Activated naive CD4-positive, alpha-beta T cell treated with anti-CD3 and anti-CD28 coated beads for 36 hours (primary cell): ENCODE measurements at places on chromosomes 2 and 18. TPM values are rescaled to one million over a fixed set of nuclear protein-coding genes. Genes with fewer than 3 reads are reported as not detected.

DNA sequence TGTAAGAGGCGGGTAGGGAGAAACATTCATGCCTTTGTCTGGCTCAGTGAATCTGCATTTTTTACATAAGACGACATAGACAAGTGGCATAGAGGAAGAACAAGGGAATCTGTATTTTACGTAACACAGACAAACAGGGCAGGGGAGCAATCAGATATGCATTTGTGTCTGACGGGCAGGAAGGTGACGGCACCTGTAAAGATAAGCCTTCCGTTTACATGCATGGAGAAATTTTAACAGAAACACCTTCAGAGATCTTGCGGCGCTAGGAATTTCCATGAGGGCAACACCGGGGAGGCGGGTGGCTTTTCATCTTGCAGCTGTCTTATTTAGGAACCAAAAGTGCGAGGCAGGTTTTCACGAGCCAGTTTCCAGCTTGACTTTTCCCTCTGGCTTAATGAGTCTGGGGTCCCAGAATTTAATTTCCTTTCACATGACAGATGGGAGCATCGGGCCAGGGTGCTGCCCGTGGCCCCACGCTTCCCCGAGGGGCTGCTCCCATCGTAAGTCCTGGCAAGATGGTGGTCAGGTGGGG, 42.6 kb downstream of the RTP5 start:
- no peak for DNase-seq
- no peak overlapping the region for H3K27ac ChIP-seq
- peaks cover 14% of the 10 kb centered on the region for H3K36me3 ChIP-seq
- H3K27me3 ChIP-seq: no peaks in the 10 kb centered on the region

DNA sequence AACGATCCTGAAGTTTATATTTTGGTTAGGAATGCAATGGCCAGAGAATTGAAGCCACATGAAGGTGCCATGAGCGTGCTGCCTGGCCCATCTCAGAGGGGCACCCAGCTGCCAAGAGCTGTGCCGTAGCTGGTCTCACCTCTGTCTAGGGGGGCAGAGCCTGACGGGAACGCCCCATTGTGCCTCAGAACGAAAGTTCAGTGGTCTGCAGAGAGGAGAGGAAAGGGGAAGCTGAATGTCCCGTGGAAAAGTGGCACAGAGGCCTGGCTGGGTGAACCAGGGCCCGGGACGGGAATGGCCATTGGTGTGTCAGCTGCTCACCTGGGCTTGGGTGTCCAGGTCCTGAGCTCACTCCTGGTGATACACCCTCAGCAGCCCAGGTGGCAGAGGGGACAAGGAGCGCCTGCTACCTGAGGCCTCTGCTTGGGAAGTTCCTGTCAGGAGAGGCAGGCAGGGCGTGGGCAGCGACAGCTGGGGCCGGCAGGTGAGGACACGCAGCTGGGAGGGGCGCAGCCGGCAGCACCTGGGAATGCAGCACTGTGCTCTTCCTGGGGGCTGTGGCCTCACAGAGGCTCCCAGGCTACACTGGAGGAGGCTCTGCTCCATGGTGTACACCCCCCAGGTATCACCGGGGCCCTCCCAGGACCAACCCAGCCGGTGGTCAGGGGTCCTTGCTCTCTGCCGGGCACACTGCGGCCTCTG, 67.3 kb downstream of the PARD6G start:
- H3K36me3 ChIP-seq: no peaks in the 10 kb centered on the region
- no peak overlapping the region for H3K27ac ChIP-seq
- H3K4me1 ChIP-seq: peaks cover 6% of the 10 kb centered on the region

- no peak overlapping the region for H3K27ac ChIP-seq
- H3K4me3 ChIP-seq: no peak overlapping the region
- peaks cover 23% of the 10 kb centered on the region for H3K27me3 ChIP-seq
These were observed 2.1 kb downstream of the CRYGD start for GRCh38 chr2:208122248-208122647.

- peak; percentile 81 for DNase-seq
- H3K4me1 ChIP-seq: peaks cover 80% of the 10 kb centered on the region
- H3K27me3 ChIP-seq: no peaks in the 10 kb centered on the region
- H3K36me3 ChIP-seq: peaks cover 7% of the 10 kb centered on the region
These were observed 9.7 kb downstream of the SMAD7 start for GRCh38 chr18:48940854-48941611.

- no peak overlapping the region for H3K4me3 ChIP-seq
- H3K27ac ChIP-seq: no peak overlapping the region
- H3K4me1 ChIP-seq: peaks cover 2% of the 10 kb centered on the region
- no peaks in the 10 kb centered on the region for H3K36me3 ChIP-seq
- H3K27me3 ChIP-seq: no peaks in the 10 kb centered on the region
These were observed 67.2 kb upstream of the DSC1 start for GRCh38 chr18:31229829-31230228.

- no peak overlapping the region for H3K27ac ChIP-seq
- H3K36me3 ChIP-seq: no peaks in the 10 kb centered on the region
- H3K27me3 ChIP-seq: no peaks in the 10 kb centered on the region
These were observed 136.2 kb downstream of the CERS6 start for GRCh38 chr2:168592181-168592831.

DNA sequence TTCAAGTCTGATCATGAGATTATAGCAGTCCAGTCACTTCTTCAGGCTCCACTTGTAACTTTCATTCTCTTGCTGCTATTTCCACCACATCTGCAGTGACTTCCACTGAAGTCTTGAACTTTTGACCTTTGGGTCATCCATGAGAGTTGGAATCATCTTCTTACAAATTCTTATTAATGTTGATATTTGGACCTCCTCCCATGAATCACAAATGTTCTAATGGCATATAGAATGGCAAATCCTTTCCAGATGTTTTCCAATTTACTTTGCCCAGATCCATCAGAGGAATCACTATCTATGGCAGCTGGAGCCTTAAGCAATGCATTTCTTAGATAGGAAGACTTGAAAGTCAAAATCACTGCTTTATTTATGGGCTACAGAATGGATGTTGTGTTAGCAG, 159.4 kb downstream of the LTBP1 start:
- no peaks in the 10 kb centered on the region for H3K4me1 ChIP-seq
- DNase-seq: no peak
- H3K27ac ChIP-seq: no peak overlapping the region

- DNase-seq: no peak
- no peaks in the 10 kb centered on the region for H3K4me1 ChIP-seq
- peaks cover 10% of the 10 kb centered on the region for H3K27me3 ChIP-seq
- H3K27ac ChIP-seq: no peak overlapping the region
These were observed 263.5 kb downstream of the INSIG2 start for GRCh38 chr2:118351796-118352195.

GRCh38 chr2:76711490-76711889, 810.7 kb downstream of the LRRTM4 start:
- H3K4me1 ChIP-seq: no peaks in the 10 kb centered on the region
- DNase-seq: no peak
- H3K4me3 ChIP-seq: no peak overlapping the region
- H3K27ac ChIP-seq: no peak overlapping the region

DNA sequence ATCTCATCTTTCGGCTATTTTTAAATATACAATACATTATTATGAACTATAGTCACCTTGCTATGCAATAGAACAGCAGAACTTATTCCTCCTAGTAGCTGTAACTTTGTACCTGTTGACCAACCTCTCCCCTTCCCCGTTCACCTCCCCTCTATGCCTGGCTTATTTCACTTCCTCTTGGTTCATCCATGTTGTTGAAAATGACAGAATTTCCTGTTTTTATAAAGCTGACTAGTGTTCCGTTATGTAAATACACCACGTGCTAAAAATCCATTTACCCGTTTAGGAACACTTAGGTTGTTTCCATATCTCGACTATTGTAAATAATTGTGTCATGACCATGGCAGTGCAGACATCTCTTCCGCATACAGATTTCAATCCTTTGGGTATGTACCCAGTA, 10.3 kb downstream of the ALPI start:
- no peak overlapping the region for H3K27ac ChIP-seq
- no peak for DNase-seq
- H3K4me3 ChIP-seq: no peak overlapping the region
- peaks cover 5% of the 10 kb centered on the region for H3K27me3 ChIP-seq
- H3K36me3 ChIP-seq: no peaks in the 10 kb centered on the region

- H3K27ac ChIP-seq: no peak overlapping the region
- DNase-seq: peak; percentile 8
- no peaks in the 10 kb centered on the region for H3K27me3 ChIP-seq
- H3K4me1 ChIP-seq: peaks cover 21% of the 10 kb centered on the region
- H3K4me3 ChIP-seq: peak overlapping the region; percentile 75
These were observed 250 bp upstream of the CHST10 start for GRCh38 chr2:100417711-100418124.

- H3K27ac ChIP-seq: no peak overlapping the region
- no peaks in the 10 kb centered on the region for H3K4me1 ChIP-seq
- DNase-seq: no peak
- H3K4me3 ChIP-seq: no peak overlapping the region
- H3K27me3 ChIP-seq: no peaks in the 10 kb centered on the region
These were observed 458.7 kb upstream of the CNTNAP5 start for GRCh38 chr2:123566291-123566946.

DNA sequence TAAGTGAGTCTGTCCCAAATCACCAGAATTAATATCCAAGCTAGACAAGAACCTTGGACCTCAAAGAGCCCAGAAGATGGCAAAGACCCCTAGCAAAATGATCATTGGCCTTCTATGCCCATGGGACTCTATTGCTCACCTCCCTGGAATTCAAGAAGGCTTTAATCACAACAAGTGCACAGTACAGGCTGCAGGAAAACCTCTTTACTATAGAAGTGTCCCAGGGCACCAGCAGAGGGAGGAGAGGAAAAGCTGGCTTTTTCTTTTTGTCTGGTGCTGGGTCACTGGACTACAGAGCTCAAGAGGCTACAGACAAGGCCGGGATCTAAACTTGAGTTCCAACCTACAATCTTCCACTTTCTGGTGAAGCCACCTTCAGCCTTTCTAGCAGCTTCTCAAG, 88.3 kb upstream of the PPP1CB start:
- H3K36me3 ChIP-seq: no peaks in the 10 kb centered on the region
- H3K27ac ChIP-seq: no peak overlapping the region
- no peaks in the 10 kb centered on the region for H3K27me3 ChIP-seq
- DNase-seq: no peak
- H3K4me3 ChIP-seq: no peak overlapping the region

- DNase-seq: no peak
- H3K4me1 ChIP-seq: peaks cover 3% of the 10 kb centered on the region
- H3K36me3 ChIP-seq: no peaks in the 10 kb centered on the region
- H3K27me3 ChIP-seq: peaks cover 16% of the 10 kb centered on the region
- H3K4me3 ChIP-seq: no peak overlapping the region
These were observed 61.1 kb downstream of the KCNF1 start for GRCh38 chr2:10972683-10973433.

DNA sequence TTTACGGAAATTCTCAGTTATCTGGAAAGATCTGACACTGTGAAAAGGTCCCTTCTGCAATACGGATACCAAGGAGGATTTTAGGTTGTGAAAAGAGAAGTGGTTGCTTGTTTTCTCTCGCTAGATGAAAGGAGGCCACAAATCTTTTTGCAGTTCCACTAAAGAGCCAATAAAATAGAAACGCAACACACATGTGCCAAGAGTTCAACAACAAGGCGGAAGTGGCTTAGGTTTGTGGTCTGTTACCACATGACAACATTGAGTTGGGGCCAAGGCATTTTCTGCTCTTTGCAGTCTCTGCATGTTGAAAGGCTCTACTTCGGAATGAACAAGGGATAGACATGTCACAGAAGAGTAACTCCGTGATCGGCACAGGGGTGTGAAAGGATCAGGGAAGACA, 115.7 kb upstream of the OSR1 start:
- H3K27me3 ChIP-seq: peaks cover 20% of the 10 kb centered on the region
- no peaks in the 10 kb centered on the region for H3K36me3 ChIP-seq
- H3K4me3 ChIP-seq: no peak overlapping the region
- H3K4me1 ChIP-seq: peaks cover 16% of the 10 kb centered on the region
- peak; percentile 73 for DNase-seq

DNA sequence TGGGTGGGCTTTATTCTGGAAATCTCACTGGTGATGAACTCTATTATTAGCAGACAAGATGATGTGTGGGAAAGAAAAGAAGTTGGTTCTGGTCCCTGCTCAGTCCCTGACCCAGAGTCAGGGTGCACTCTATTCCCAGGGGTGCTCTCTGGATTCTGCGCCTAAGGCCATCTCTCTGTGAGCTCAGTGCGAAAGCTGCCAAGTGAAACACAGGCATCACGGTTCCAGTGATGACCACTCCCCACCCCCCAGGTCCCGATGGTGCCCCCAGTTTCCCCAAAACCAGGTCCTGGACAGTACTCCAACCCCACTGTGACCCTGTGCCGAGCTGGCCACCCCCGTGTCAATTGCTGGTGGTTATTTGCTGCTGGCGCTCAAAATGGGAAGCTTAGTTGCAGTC, 30.1 kb downstream of the RHOB start:
- H3K27ac ChIP-seq: no peak overlapping the region
- H3K4me1 ChIP-seq: no peaks in the 10 kb centered on the region
- no peaks in the 10 kb centered on the region for H3K36me3 ChIP-seq
- DNase-seq: no peak
- no peaks in the 10 kb centered on the region for H3K27me3 ChIP-seq

DNA sequence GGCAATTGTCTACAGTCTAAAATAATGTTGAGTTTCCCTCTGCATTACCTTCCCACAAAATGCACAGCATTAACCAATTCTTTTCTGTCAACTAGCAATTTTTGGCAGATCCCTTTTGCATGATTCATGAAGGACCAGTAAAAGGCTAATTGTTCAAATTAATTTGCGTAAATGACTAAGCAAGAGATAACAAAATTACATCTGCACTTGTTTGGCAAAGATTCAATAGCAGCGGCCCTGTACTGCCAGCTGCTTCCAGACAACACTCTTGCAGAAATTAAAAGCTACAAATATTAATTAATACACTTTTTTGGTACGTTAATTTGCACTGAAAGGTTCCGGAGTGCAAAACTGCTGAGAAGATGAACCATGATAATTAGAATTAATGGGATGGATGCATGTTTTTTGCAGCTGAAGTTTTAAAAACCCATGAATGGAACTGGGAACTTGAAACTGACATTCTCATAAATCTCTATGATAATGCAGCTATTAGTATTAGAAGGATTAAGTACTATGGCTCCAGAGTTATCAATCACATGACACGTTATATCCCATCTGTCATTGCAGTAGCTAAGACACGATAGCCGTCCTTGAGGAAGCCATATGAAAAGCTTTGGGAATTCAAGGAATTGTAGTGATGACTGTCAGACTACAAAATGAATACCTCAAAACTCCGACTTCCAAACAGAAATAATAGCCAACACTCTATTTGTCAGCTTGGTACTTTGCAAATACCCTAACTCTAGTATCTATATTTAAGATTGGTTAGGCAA, 1268.3 kb upstream of the ACVR2A start:
- no peaks in the 10 kb centered on the region for H3K27me3 ChIP-seq
- no peak overlapping the region for H3K27ac ChIP-seq
- no peak for DNase-seq
- no peaks in the 10 kb centered on the region for H3K4me1 ChIP-seq

Gene DOCK10
- total RNA-seq: 123 TPM

Gene FBXO48
- total RNA-seq: 1.2 TPM

Gene CNGA3
- total RNA-seq: not detected

Gene ZBTB14
- 21.0 TPM for total RNA-seq

Gene POLR1B
- 36.1 TPM for total RNA-seq

Gene SPATA3
- not detected for total RNA-seq

Gene NYAP2
- not detected for total RNA-seq
